Bone marrow (tissue), 2 donors: ENCODE measurements at places on chromosomes 2 and 18.

- DNase-seq = no peak
Observed at GRCh38 chr2:224876522-224876921, 160.4 kb upstream of the CCDC195 start.

- DNase-seq = no peak
Observed at GRCh38 chr2:200365209-200365608, 58.7 kb downstream of the SPATS2L start.

DNA sequence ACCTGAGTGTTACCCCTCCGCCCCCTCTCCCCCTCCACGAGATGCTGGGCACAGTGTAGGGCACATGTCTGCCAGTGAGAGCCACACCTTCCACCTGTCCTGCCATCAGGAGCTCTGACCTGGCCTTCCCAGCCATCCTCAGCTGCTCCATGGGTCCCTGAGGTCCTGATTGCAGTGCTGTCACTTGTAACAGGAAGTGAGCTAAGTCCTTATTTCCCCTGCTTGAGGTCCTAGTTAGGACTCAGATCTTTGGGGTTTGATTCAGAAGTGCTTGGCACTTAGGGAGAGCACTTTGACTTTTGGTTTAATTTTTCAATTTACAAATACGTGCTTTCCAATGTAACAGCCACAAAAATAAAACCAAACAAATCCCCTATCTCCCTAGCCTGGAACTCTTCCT lies 125.5 kb downstream of the WDSUB1 start:
- no peak for DNase-seq

DNA sequence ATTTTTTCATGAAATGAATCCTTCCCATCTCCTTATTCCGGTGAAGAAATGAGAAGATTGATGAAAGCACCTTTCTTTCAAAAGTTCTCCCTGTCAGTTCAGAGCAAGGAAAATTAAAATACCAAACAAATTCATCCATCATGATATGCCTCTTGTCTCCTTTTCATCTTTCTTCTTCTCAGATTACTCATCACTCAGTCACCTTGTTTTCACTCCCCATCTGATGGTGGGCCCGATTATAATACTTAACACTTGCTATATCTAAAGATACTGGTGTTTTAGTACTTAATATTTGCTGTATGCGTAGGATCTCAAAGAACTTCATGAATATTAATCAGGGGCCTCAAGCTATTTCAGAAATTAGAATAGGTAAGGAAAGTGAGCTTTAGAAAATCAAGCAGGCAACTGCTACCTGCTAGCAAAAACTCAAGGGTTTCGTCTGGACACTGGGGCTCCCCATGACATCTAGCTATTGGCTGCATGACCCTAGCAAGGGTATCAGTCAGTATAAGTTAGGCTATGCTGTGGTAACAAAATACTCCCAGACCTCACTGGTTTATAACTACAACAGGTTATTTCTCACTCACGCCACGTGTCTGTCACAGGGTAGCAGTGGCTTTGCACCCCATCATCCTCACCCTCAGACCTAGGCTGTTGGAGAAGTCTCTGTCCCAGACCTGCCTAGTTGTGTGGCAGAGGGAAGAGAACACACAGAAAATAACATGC lies 39.0 kb upstream of the RNF152 start:
- no peak for DNase-seq

DNA sequence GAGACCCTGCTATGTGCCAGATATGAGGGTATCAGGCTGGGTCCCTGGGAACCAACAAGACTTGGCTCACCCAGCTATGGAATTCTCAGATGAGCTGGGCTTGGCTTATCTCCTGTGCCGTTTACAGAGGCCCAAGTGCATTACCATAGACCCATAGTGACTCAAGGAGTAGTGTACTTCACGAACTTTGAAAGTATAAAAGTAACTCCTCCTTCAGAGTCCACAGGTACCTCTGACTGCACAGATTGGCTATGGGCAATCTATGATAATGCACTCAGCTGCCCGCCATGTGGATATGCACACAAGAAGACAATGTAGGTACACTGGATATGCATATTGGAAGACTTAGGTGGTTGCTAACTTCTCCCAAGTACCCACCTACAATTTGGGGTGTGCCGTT lies 78.4 kb downstream of the QPCT start:
- no peak for DNase-seq

- no peak for DNase-seq
Observed at GRCh38 chr2:6877402-6878304, at the start of gene RSAD2. Gene RSAD2, plus strand, starts transcription at chr2:6877777. Its CDS starts 24 bp downstream, at chr2:6877801.

GRCh38 chr2:113795405-113795920 lies 39.0 kb upstream of the SLC35F5 start:
- no peak for DNase-seq

- DNase-seq = peak; percentile 97
Observed at GRCh38 chr2:174597345-174598047, at the start of gene WIPF1. Gene WIPF1, minus strand, starts transcription at chr2:174597804. Its CDS starts 12,231 bp downstream, at chr2:174585573.

DNA sequence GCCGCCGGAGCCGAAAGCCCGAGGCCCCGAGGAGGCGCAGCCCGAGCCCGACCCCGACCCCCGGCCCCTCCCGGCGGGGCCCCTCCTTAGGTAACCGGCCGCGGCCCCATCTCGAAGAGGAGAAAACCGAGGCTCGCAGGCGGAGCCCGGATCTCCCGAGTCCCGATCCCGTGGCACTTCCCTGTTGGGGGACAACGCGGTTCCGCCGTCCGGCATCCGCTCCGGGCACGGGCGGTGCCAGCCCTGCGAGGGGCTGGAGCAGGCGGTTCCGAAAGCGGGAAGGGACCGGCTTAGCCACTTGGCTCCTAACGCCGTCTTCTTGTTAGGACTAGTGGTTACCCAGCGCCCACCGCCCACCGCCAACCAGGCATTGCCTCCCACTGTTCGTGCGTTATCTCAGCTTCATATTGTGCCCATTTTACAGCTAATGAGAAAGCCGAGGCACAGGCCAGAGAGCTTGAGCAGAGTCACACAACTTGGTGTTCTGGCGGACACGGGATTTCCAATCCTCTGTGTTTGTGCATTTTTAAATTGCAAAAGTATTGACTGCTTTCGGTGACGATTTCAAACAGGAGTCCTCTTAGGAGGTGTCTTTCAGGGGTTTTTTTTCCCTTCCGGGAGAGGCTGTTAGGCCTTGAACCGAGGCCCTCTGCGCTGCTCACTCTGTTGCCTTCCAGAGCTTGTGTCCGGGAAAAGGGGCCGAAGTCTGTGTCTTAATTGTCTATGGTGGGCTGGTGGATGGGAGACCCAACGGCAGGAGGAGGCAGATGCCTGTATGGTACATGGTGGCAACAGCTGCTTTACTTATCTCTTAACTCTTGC lies 562 bp downstream of the CENPA start:
- DNase-seq = no peak

DNA sequence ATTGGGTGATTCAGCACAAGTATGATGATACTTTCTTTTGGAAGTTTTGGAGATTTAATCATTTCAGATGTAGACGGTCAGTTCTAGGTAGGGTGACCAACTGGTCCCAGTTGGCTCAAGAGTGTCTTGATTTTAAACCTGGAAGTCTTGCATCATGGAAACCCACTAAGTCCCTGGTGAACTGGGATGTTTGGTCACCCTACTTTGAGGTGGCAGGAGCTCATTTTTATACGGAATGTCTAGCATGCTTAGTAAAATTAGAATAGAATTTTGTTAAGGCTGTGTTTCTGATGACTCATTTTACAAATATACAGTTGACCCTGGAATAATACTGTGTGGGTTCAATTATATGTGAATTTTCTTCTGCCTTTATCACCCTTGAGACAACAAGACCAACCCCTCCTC lies 61.5 kb upstream of the DOCK10 start:
- DNase-seq = no peak

DNA sequence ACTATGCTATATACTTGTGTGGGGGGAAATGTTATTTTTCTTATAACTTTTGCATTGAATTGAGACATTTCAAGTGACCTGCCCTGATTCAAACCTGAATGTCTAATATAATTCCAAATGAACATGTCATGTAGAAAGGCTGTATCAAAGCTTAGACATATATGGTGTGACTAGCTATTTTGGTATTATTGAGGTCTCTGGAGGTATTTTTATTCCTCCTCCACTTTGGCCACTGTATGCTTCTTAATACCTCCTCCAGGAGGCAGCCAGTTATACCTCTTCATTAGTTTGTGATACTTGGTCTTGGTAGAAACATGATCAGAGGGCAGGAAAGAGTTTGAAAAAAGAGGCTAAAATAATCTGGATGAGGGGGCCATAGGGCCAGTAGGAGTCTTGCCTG lies 217.1 kb downstream of the TCF4 start:
- DNase-seq = no peak

- DNase-seq = peak; percentile 70
Observed at GRCh38 chr2:96638144-96639121, at the start of gene KANSL3. Gene KANSL3, minus strand, starts transcription at chr2:96638312. Its CDS starts 1,177 bp downstream, at chr2:96637135.

- DNase-seq = peak; percentile 77
Observed at GRCh38 chr2:205734436-205735037, 52.2 kb downstream of the NRP2 start.

DNA sequence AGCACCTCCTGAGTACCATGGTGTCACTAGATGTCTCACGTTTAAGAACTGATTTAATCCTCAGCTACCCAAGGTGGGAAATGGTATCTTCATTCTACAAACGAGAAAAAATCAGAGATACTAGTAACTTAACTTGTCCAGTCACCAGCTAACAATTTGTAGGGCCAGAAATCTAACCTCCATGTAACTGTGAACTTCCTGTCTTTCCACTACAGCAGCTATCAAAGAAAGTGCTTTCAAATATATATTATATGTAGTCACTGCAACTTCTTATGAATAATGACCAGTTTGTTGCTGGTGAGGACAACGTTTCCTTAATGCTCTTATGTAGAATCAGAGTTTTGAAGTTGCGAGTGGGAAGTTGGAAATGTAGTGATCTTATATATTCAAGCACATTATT lies 1.9 kb downstream of the REV1 start:
- DNase-seq = no peak

- no peak for DNase-seq
Observed at GRCh38 chr2:108169982-108170625, 69.7 kb upstream of the SULT1C3 start.

- DNase-seq = no peak
Observed at GRCh38 chr2:239667431-239667985, 266.7 kb upstream of the HDAC4 start.

DNA sequence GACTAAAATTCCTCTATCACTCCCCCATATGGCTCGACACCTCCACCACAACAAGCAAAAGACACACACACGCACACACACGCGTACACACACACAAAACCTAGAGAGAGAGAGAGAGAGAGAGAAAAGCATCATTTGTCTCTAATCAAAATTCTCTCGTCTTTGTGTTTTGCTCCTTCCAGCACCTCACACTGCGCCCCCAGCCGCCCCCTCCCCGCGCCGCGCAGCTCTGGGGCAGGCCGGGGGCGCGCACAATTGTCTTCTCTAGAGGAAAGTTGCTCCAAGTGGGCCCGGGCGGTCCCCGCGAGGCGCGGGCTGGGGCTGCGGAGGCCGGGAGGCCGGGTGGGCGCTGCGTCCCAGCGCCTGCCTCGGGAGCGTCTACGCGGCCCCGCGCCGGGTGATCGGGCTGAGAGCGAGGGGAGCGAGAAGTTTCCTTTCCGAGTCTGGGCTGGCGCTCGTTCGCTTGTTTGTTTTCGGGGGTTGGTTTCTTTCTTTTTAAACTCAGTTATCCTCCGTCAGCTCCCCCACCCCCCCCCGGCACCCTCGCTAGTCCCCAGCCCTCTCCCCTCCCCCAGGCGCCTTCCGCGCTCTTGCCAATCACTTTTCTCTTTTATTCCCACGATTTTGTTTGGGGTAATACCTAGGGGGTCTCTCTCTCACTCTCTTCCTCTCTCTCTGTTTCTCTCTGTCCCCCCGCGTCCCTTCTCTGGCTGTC lies 4.1 kb downstream of the ZEB2 start:
- DNase-seq = peak; percentile 48

DNA sequence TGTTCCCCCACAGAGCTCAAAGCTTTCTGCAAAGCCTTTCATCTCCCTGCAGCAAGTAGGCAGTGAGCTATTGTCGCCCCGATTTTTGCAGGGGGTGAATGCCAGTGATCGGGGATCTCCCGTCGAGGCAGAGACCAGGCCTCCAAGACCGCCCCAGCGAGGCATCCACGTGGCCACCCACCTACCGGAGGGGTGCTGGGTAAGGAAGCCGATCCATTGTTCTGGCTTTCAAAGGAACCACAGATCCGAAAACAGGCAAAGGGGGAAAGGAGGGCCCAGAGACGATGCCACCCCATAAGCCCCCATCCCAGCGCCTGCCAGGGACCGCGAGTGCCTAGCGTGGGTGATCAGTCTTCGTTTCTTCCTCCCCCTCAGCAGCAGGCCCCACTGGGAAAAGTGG lies 2.4 kb downstream of the ADRA2B start:
- no peak for DNase-seq

DNA sequence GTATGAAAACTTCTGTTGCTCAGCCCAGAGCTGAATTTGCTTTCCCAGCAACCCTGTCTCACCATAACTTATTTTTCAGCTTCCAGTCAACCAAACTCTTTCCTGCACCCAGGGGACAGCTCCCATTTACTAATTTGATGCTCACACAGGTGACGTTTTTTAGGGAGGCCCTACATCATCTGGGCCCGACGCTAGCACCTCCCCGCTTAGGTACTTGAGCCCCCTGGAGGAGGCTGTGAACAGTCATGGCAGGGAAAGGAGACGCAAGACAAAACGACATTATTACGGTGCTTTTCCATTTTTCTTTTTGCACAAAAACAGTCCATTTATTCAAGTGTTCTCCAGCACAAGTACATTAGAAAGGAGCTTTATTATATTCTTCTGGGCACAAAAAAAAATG lies 59.2 kb upstream of the POMC start:
- DNase-seq = no peak

DNA sequence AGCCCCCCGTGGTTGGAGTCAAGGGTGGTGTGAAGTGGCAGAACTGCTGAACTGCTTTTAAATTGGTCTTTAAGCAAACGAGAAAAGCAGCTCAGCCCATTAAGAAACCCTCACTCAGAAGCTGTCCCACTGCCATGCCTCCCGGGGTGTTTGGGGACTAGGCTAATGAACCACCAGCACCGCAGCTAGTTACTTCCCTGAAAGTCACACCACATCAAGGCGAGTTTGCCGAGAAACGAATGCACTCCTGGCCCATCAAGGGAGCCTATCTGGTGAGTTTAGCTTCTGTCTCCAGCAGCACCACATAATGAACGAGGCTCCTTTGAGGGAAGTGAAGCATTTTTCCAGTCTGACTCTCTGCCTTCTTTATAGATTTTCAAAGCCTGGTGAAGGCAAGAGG lies 14.6 kb upstream of the ALK start:
- no peak for DNase-seq

- DNase-seq = no peak
Observed at GRCh38 chr18:47737198-47737830, 193.1 kb downstream of the SMAD2 start.

GRCh38 chr18:42052122-42052708 lies 97.2 kb downstream of the PIK3C3 start:
- no peak for DNase-seq

GRCh38 chr2:65479524-65479923 lies 47.1 kb upstream of the SPRED2 start:
- no peak for DNase-seq

DNA sequence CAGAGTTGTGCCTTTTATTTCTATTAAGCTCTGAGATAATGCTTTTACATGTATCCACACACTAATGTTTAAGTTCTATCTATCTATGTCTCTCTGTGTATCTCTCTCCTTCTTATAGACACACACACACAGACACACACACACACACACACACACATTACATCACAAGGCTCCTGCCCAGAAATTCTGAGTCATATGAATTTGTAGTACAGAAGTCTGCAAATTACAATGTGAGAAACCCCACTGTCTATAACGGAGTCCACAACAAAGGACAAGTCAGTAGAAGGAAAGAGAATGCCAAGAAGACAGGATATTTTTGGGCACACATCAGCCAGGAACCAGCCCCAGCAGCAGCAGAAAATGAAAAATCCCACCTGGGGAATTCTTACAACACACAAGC lies 142.4 kb downstream of the EN1 start:
- DNase-seq = no peak

- DNase-seq = no peak
Observed at GRCh38 chr18:77749089-77749488, 499.4 kb downstream of the GALR1 start.
